ENCODE measurements at places on chromosomes 2 and 18. TPM values are rescaled to one million over a fixed set of nuclear protein-coding genes. Genes with fewer than 3 reads are reported as not detected.

CBLN2 gene
- polyA plus RNA-seq: 9.8 TPM

CYP27A1 gene
- polyA plus RNA-seq: 55.4 TPM

KIAA2012 gene
- polyA plus RNA-seq: 0.21 TPM

ANKRD23 gene
- 5.7 TPM for polyA plus RNA-seq

DNA sequence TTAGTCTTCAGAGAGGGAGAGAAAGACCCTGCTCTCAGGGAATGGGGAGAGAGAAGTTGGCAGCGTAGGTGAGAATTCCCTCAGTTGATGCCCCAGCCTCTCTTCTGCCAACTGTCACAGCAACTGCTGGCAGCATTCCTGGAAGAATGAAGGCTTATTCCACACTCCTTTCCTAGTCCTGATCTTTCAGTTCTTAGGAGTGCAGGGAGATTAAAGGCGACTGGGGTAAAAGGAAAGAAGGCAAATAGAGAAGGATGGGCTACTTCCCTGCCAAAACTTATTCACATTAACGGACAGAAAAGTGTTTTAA lies 65.9 kb upstream of the ACAA2 start:
- DNase-seq: no peak

GRCh38 chr2:57959390-57959789 lies 87.2 kb upstream of the VRK2 start:
- no peak for DNase-seq

DNA sequence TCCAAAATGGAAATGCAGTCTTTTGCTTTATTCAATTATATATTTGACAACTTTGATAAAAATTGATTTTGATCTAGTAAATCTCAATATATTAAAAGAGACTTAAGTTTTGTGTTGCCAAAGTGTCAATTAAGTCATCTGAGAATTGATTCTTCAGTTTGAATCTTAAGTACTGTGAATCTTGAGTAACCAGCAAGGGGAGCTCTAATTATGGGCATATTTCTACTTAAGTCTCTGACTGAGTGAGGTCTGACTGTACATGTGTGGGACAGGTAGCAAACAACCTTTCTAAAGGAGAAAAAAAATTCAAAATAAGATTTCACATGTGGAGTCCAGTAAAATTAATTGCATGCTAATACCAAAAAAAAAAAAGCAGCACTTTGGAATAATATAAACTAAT lies 503.7 kb upstream of the SLC8A1 start:
- no peak for DNase-seq

- no peak for DNase-seq
Measured at GRCh38 chr2:81196933-81197628, 892.5 kb upstream of the LRRTM1 start.
